Left ventricle myocardium superior (tissue), 1 donor: ENCODE measurements at places on chromosomes 1 and 21. TPM values are rescaled to one million over a fixed set of nuclear protein-coding genes. Genes with fewer than 3 reads are reported as not detected.

DNA sequence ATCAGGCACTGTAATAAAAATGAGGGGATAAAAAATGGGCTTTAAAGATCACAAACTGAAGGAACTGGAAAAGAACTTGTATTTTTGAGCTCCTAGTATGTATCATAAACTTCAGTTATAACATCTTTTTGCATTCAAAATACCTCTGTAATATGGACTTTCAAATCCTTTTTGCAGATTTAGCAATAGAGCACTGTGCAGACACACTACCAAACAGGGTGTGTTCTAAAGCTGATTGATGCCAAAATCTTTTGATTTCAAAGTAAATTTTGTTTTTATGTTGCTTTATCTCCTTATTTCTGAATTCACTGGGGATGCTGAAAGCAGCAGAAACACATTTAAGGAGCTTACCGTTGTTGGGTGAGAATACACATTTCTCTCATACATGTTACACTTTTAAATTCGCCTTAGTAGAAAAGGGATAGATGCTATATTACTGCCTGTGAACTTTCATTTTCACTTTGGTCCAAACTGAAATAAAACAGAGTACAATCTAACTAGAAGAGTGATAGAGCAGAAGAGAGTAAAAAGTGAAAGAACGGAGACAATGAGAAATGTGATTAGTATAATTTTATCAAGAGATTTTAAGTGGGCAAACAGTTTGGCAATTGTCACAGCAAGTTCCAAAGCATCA, 1126.6 kb downstream of the BRINP3 start:
- DNase-seq, result no peak

GRCh38 chr1:182890927-182891610, 51.9 kb downstream of the DHX9 start:
- no peak for DNase-seq

DNA sequence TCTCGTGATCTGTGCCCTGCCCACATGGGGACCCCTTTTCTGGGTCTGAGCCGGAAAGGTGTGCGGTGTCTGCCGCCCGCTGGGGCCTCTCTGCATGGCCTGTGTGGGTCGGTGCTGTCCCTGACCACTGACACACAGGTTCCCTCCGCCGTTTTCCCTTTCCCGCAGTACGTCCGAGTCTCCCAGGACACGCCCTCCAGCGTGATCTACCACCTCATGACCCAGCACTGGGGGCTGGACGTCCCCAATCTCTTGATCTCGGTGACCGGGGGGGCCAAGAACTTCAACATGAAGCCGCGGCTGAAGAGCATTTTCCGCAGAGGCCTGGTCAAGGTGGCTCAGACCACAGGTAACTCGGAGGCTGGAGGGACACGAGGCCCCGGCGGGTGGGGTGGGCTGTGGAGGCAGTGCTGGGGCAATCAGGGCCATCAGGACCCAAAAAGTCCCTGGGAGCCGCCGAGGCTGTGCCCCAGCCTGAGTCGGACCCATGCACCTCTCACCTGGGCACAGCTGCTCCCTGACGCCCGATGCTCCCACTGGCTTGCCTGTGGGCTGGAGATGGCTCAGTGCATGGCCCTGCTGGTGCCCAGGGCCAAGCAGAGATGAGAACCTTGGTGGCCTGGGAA, 13.3 kb downstream of the TRPM2 start:
- no peak for DNase-seq

- no peak for DNase-seq
Observed at GRCh38 chr1:222730866-222731265, 6.1 kb upstream of the FAM177B start.

DNA sequence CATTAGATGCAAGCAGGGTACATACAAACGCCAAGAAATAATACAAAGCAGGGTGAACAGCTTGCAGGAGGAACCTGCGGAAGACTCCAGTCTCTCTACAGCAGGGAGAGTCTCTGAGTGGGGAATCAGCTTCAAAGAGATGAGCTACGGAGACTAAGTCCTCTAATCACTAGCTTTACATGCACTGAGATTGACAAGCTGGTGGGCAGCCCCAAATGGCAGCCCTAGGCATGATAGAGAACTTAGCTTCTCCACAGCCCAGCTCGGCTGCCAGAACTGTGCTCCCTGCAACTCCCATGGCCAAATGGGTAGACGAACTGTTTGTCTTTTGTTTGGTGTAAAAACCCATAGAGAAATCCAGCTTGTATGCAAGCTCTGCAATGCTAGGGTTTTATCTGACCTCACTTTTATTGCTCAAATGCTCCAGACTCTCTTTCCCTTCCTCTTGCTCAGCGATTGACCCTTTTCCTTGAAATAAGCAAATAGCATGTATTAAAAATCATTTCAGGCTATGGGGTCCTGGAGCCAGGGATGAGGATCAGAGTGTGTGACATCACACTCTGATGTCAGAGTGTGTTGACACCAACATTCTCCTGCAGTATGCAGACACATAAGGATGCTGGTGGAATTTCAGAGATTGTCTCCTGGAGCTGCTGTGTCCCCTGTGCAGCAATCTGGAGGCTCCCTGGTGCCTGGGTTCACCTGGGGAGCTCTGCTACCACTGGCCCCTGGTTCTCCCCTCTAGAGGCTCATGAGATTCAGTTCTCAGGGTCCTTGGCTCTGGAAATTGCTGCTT, 238.5 kb downstream of the TTLL7 start:
- no peak for DNase-seq

Gene XKR8
- 5.3 TPM for total RNA-seq

Gene GIPC2
- total RNA-seq, result 4.9 TPM
